ENCODE measurements at places on chromosomes 4 and X. TPM values are rescaled to one million over a fixed set of nuclear protein-coding genes. Genes with fewer than 3 reads are reported as not detected.

Gene MTHFD2L
- 6.3 TPM for total RNA-seq

- no peaks in the 10 kb centered on the region for H3K36me3 ChIP-seq
- H3K4me1 ChIP-seq = no peaks in the 10 kb centered on the region
- peaks cover 3% of the 10 kb centered on the region for H3K27me3 ChIP-seq
- no peak overlapping the region for H3K27ac ChIP-seq
Observed at GRCh38 chr4:8759987-8760386, 111.7 kb downstream of the HMX1 start.

DNA sequence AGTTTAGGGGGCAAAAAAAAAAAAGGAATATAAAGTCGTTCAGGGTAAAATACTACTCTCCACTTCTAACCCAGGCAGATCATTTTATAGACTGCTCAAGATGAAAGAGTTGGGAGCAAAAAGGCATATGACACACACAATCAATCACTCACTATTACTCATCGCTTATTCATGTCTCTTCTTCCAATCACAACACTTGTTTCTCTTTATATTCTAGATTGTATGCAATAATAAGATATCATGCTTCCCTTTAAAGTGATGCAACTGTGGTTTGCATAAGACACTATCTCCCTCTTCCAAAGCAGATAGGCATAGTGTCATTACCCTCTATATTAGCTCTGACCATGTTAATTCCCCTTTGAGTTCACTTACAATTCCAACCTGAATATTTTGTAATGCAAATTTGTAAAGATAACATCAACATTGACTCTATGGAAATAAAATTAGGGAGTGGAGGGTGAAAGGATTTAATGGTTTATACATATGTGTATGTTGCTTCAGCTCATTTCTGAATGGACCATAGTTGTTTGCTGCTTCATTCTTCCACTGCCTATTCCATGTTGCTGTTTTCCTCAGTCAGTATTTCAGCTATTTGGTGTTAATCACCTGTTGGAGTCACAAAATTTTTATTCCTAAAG, 154.9 kb upstream of the EPHA5 start:
- no peaks in the 10 kb centered on the region for H3K36me3 ChIP-seq
- H3K4me3 ChIP-seq = no peak overlapping the region
- H3K27me3 ChIP-seq = no peaks in the 10 kb centered on the region
- no peak for DNase-seq

GRCh38 chr4:1318488-1319213, 28.4 kb upstream of the UVSSA start:
- no peak for DNase-seq
- H3K27me3 ChIP-seq = no peaks in the 10 kb centered on the region
- peaks cover 28% of the 10 kb centered on the region for H3K36me3 ChIP-seq
- no peaks in the 10 kb centered on the region for H3K4me1 ChIP-seq

- no peak for DNase-seq
- H3K4me1 ChIP-seq = no peaks in the 10 kb centered on the region
- H3K27ac ChIP-seq = no peak overlapping the region
Observed at GRCh38 chr4:6377626-6378492, 94.6 kb downstream of the PPP2R2C start.
